ENCODE measurements at places on chromosomes 6 and 20. TPM values are rescaled to one million over a fixed set of nuclear protein-coding genes. Genes with fewer than 3 reads are reported as not detected.

LGSN gene
- not detected for total RNA-seq

FNDC1 gene
- not detected for total RNA-seq

HLA-DQA2 gene
- not detected for total RNA-seq

CCM2L gene
- not detected for total RNA-seq

ZNF334 gene
- total RNA-seq, result 7.9 TPM

ANKRD66 gene
- not detected for total RNA-seq

PI3 gene
- 217 TPM for total RNA-seq

SLC17A9 gene
- 0.28 TPM for total RNA-seq

HEBP2 gene
- total RNA-seq, result 40.7 TPM

GTF2H4 gene
- 6.5 TPM for total RNA-seq

TGM2 gene
- total RNA-seq, result 0.68 TPM
